ENCODE measurements at places on chromosomes 16 and 17. TPM values are rescaled to one million over a fixed set of nuclear protein-coding genes. Genes with fewer than 3 reads are reported as not detected.

TMED6 gene
- 1.2 TPM for total RNA-seq

KRTAP9-4 gene
- not detected for total RNA-seq

KLHL11 gene
- total RNA-seq = 21.4 TPM

DNA sequence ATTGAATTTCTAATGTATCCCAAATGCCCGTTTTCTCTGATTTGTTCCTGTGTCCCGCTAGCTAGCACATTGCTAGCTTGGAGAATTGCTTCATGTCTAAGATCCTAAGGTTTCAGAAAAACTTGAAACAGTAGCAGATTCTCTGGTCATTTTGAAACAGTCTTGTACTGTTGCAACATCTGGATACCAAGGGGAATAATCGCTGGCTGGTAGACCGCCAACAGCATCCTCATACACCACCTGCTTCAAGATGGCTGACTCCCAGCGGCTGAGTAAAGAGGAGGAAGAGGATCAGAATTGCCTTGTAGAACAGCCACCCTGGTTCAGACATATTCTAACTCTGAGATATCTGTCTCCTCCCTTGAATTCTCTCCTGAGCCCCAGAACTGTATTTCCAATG is 226.7 kb upstream of the ELAC2 start:
- H3K4me3 ChIP-seq = no peak overlapping the region
- no peak for DNase-seq
- H3K4me1 ChIP-seq = no peaks in the 10 kb centered on the region
- no peaks in the 10 kb centered on the region for H3K36me3 ChIP-seq

DNA sequence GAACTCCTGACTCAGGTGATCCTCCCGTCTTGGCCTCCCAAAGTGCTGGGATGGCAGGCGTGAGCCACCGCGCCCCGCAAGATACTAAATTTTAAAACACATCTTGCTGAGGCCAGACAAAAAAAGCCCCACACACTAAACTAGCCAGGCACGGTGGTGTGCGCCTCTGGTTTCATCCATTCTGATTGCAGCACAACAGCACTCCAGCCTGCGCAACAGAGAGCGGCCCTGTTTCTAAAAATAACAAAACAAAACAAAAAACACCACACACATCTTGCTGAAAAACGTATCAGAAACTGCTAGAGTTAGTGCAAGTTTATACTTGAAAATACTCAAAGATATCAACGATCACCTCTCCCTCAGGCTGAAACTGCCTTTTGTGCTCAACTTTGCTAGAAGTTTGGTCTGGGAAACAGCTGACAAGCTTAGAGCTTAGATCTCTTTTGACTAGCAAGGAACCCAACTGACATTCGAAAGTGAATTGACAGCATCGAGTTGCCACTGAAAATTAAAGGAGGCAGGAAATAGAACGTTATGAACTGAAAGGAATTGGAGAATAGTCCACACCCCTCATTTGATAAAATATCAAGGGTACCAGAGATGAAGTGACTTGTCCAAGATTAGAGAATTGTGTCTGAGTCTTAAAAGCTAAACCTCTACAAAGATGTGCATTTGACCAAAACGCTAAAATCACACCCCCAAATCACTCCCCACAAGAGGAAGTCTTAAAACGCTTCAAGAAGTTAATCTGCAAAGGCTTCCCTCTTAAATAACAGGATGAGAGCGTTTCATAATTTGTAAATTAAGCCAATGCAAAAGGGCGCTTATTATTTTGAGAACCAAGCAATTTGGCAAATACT is 908 bp downstream of the COG4 start:
- H3K27ac ChIP-seq = peak overlapping the region; percentile 100
- no peaks in the 10 kb centered on the region for H3K27me3 ChIP-seq
- no peak for DNase-seq
- H3K4me1 ChIP-seq = peaks cover 39% of the 10 kb centered on the region

DNA sequence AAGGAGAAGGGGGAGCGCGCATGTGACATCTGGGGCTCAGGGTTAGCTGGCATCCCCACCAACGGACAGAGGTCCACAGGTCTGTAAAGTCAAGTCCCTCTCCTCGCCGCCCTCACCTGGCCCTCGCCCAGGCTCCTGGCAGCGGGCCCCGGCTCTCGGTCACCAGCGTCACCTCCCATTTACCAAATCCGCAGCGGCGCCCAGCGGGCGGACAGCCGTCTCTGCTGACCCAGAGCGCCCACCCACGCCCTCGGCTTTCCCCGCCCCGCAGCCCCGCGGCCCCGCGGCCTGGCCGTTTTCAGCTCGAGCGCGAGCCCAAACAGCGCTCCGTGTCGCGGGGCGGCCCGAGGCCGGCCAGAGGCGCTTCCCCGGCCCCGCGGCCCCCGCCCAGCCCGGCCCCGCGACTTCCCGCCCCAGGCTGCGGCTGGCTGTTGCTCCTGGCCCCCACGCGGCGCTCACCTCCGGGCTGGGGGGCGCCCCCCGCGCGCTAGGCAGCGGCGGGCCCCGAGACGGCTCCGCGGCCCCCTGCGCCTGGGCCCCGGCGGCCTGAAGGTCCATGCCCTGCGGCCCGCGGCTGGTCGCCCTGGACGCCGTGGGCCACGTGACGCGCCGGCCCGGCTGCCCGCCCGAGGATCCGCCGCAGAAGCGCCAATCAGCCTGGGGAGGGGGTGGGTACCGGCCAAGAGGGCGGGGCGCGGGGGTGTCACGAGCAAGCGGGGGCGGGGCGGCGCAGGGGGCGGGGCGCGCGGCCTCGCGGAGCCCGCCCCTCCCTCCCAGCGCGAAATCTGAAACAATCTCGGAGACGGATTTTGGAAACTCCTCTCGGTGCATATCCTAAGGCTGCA is at the start of gene COPRS:
Gene COPRS (minus strand): TSS at position 603 of the 845 bp plus-strand sequence. CDS start 45 bp downstream, at position 558.
- peaks cover 18% of the 10 kb centered on the region for H3K4me1 ChIP-seq
- peak within 1 kb of the TSS; percentile 52 for H3K27ac ChIP-seq
- peaks cover 12% of the 10 kb centered on the region for H3K36me3 ChIP-seq
- H3K4me3 ChIP-seq = peak within 1 kb of the TSS; percentile 77
- DNase-seq = peak; percentile 75

GRCh38 chr16:46607529-46607928 is 13.7 kb downstream of the SHCBP1 start:
- no peak overlapping the region for H3K27ac ChIP-seq
- peaks cover 8% of the 10 kb centered on the region for H3K36me3 ChIP-seq
- no peak overlapping the region for H3K4me3 ChIP-seq
- no peaks in the 10 kb centered on the region for H3K4me1 ChIP-seq

- no peaks in the 10 kb centered on the region for H3K36me3 ChIP-seq
- H3K4me1 ChIP-seq = peaks cover 51% of the 10 kb centered on the region
- H3K27me3 ChIP-seq = peaks cover 1% of the 10 kb centered on the region
- no peak for DNase-seq
- no peak overlapping the region for H3K4me3 ChIP-seq
Observed at GRCh38 chr16:86772671-86773353, 194.5 kb downstream of the FOXL1 start.
